ENCODE measurements at places on chromosomes 3 and 15.
A peak's percentile ranks its signal among the peaks of the same experiment; 100 is the strongest.

- no peak for DNase-seq
Observed at GRCh38 chr3:192957441-192958021, 39.9 kb upstream of the MB21D2 start.

DNA sequence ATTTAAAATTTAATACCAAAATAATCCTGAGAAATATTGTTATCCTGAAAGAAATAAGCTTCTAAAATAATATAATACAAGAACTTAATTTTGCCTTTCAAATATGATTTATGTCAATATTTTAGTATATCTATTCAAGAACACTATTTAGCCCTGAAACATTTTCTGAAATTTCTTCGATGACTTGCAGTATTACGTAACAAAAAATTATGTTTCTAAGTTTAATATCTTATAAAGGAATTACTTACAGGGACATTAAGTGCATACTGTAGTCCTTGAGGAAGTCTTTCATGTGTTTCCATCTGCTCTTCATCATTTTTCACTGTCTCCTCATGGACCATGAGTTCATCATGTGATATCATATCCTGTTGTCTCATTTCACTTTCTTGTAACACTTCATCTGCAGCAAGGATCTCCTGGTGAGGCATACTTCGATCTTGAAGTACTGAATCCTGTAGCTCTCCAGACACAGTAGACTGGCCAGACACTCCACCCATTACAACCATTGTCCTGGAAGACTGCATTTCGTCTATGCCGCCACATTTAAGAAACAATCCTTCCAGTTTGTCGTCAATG lies 62.0 kb downstream of the ZNF148 start:
- DNase-seq: no peak

- no peak for DNase-seq
Observed at GRCh38 chr3:49294343-49294742, 17.3 kb upstream of the C3orf62 start.

GRCh38 chr3:89032346-89033013 lies 74.9 kb upstream of the EPHA3 start:
- no peak for DNase-seq

DNA sequence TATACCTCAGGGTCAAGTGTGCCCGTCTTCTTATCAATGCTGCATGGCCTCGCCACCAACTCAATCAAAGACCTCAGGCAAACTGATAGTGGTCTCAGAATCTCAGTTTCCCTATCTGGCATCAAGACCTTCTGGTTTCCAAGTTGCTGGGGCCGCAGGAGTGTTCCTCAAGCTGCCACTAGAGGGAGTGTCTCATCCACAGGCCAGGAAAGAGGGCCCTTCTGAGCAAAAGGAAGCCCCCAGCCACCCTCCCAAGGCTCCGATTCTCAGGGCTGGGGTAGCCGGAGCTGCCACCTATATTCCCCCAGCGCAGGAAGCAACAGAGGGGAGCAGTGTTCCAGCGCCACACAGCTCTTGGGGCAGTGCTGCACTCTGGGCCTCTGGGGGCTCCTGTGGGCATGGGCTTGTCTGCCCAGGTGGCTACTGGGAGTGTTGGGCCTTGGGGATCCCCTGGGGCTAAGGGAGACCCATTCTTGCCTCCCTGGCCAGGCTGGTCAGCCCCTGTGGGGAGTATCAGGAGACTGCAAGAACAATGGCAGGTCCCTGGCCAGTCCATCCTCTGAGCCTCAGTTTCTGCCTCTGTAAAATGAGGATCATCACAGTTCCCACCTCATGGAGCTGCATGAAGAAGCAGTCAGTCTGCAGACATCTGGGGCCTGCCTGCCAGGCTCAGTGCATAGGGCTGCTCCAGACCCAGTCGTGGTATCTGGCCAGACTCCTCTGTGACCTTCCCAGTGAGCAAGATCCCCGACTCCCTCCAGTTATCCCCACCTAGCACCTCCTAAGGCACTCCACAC lies 23.4 kb upstream of the SEC13 start:
- DNase-seq: peak; percentile 86
